Fibroblast of upper back skin (primary cell): ENCODE measurements at places on chromosomes 4 and X.

GRCh38 chr4:16705341-16705740 lies 193.1 kb downstream of the LDB2 start:
- no peak for DNase-seq

- DNase-seq: no peak
These were observed 49.1 kb downstream of the GPRIN3 start for GRCh38 chr4:89258506-89258905.

- DNase-seq: no peak
These were observed 33.0 kb downstream of the SMS start for GRCh38 chrX:21973321-21974010.

DNA sequence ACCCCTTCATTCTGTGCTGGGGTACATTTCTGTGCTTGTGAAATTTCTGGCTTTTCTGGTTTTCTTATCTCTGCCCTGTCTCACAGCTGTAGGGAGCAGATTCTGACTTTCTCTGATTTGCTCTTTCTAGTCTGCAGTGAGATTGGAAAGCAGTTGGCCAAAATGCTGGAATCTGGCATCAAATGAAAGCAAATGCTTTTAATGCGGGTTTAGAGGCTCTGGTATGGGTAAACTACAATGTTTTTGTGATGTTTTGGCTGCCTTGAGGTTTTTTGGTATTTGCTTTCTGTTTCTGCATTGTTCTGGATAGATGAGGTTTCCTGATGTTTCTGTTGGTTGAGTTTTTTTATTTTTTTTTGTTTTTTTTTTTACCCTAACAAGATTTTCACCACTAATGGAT lies 23.8 kb downstream of the SMIM20 start:
- DNase-seq: peak; percentile 78

DNA sequence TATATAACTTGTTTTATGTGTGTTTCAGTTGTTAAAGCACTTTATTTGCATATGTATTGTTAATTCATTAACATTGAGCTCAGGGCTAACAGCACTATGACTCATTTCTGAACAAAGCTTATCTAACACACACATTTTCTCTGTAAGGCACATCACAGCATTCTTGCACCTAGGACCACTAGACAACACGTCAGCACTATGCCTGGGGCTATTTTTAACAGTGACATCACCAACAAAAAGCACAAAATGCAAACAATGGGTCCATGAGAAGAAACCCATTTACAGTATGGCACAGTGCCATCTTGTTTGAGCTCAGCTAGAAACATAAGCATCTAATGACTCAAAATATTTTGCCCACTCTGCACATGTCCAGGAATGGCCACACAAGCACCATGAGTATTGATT lies 124.4 kb downstream of the RELL1 start:
- peak; percentile 5 for DNase-seq

DNA sequence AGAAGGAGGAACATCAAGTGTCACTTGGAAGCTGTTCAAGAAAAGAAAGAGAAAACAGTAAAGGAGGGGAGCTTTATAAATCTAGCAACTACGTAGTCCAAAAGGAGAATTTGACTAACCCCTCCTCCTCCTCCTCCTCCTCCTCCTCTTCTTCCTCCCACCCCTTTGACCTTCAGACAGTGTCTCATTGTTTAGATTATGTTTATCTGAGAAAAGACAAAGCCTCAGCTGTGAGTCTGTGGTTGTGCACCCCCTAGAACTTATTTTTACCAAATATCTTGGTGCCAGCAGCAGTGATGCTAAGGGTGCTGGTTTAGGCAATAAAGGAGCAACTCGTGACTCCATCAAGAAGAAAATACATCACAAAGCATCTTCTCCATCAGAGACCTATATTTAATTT lies 68.9 kb upstream of the BMP2K start:
- no peak for DNase-seq

DNA sequence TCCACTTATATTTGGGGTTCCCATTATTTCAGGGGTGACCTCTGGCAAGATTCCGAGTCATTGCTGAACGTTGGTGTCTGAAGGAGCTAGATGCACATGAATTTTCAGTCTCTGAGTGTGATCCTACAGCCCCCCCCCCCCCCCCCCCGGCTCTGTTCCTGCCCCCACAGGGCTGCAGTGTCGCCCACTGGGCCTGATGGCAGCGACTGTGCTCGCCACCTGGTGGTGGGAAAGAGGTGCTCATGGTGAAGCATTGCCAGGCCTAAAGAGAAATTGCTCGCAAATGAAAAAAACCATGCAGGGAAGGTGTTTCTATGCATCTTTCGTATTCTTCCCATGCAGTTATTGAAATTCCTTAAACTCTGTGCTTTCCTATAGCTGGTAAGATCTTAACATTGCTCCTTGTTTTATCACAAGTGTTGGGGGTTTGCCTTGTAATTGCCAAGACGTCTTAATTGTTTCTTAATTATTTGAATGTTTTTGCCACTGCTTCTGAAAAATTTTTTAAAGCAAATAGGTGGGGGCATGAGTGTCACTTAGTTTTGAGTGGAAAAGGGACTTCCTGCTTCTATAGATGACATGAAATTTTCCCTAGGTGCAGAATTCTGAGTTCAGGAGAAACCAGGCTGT lies 63.2 kb downstream of the CLDN22 start:
- peak; percentile 52 for DNase-seq

DNA sequence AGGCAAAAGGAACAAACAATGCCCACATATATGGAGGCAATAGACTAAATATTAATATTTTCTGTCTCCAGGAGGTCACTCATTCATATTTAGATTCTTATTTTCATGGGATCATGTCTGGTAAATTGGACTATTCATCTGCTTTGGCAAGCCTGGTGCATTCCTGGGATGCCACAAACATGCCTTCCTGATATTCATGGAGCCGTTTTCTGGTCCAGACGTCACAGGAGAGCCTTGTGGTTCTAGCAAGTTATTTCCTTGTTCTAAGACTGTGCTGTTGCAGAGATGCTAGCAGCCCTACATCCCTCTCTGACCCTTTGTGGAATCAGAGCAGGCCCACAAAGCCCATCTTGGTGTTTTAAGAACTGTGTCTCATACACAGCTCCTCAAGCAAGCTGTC lies 16.1 kb upstream of the EXOSC9 start:
- peak; percentile 99 for DNase-seq

DNA sequence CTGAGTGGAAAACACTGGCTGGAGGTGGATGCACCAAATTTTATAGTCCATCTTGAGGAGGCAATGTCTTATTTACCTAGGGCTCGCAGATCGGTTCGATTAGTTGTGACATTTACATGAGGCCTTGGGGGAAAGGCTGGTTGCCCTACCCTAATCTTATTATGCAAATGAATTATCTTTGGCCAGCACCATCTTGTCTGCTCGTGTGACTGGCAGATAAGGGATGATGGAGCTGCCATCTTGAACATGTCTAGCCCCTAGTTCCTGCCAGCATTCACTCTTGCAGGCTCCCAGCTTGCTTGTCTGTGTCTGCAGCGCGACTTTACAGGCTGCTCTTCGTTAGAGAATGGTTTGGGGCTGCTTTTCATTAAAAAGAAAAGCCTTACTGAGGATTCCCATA lies 61.9 kb downstream of the SEC24B start:
- no peak for DNase-seq

DNA sequence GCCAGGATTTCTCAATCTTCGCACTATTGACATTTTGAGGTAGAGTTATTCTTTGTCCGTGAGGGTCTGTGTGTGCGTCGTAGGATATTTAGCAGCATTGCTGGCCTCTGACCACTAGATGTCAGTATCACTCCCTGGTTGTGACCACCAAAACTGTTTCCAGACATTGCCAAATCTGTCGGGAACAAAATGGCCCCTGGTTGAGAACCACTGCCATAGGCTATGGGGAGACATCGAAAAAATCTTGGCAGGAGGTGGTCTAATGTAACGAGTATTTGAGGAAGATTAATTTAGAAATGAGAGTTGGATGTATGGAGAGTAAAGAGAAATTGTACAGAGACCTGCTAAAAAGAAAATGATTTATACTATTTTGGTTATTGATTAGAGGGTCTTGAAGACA lies 108.4 kb downstream of the DOCK11 start:
- peak; percentile 64 for DNase-seq

DNA sequence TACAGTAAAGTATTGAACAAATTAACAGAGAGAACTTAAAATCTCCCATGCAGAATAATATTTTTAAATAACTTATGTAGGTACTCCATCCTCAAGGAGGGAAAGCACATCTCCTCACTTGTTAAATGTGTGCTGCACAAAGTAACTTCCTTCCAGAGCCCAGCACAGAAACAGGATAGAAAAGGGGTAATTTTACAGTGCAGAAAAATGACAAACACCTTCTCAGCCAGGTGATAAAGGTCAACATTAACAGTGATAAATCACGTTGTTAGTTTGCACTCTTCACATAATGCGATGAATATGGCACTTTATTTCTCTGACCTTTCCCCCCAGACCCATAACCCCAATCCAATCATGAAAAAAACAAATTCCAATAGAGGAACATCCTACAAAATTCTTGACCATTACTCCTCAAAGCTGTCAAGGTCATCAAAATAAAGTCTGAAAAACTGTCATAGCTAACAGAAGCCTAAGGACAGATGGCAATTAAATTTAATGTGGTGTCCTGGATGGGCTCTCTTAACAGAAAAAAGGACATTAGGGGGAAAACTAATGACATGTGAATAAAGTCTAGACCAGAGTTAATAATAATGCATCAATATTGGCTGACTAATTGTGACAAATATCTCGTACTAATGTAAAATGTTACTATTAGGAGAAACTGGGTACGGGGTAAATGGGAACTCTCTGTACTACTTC lies 547.4 kb upstream of the AGA start:
- no peak for DNase-seq

DNA sequence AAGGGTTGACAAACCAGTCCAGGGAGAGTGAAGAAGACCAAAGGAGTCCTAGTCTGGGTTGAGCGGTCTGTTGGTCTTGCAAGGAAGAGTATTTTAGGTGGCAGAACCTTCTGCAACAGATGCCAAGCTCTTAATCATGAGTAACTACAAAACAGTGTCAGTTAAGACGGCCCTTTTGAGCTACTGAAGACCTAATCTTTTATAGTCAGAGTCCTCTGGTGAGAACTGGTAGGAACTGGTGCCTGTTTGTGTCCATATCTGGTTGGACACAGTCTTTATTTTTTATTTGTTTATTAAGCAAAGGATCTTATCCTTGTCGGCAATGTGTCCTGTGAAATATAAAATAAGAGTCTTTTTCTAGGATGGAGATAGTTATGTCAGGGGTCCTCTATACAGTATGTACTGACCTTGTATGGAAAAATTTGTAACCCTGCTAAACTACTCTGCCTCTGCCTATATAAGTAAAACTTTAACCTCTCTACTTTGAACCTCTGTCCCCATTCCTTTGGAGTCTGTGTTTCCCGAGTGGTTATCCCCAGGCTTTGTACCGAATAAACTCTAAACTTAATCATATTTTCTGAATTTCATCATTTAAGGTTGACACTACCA lies 47.1 kb downstream of the FAM13A start:
- no peak for DNase-seq

GRCh38 chrX:13284570-13284969 lies 35.3 kb downstream of the ATXN3L start:
- peak; percentile 44 for DNase-seq

DNA sequence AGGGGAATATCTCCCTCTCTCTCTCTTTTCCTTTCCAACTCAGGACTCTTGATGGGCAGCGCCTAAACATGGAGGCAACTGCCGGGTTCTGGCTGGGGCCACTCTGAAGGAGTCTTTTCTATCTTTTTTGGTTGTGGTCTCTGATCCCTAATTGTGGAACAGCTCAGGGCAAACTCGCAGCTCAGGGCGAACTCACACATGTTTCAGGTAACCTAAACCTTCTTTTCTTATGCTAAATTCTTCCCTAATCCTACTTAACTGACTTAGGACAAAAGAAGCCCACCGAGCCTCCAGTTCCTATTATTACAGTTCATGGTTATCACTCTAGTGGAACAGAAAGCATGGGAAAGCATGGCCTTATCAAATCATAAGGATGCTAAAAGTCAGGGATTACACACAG lies 21.3 kb downstream of the ETDA start:
- no peak for DNase-seq

DNA sequence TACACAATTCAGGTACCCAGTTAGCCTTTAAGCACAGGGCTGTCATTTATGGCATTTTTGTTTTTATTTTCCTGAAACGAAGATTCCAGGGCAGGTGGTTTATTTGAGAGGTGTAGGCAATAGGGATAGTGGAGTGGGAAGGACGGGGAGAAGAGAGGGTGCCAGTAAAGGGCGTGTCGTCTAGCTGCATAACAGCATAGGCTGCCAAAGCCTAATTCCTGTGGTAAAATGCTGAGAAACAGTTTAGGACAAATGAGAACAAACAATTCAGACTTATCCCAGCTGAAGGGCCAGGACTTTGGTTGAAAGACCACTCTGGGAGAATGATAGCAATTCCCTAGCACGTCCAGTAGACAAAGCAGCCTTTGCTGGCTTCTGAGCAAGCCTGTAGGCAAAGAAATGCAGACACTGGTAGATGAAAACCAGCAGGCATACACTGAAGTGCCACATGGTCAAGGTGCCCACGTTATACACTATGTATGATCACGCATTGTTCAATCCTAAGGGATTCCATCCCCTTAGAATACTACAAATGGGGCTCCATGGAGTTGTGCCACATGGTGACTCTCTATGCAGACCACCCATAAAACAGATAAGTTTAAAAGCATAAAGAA lies 70.6 kb downstream of the PKD2 start:
- DNase-seq: no peak

DNA sequence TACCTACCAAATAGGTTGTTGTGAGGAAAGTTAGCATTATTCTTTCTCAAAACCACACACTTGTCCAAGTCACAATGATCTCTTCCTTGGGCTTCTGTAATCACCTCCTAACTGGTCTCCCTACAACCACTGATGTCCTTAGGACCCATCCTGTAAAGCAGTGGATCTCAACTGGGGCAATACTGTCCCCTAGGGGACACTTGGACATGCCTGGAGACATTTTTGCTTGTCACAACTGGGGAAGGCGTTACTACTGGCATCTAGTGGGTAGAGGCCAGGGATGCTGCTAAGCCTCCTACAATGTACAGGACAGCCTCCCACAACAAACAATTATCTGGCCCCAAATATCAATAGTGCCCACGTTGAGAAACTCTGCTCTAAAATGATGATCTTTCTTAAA lies 118.7 kb upstream of the AP1S2 start:
- DNase-seq: peak; percentile 8

GRCh38 chr4:89551191-89551590 lies 243.6 kb upstream of the GPRIN3 start:
- DNase-seq: no peak

DNA sequence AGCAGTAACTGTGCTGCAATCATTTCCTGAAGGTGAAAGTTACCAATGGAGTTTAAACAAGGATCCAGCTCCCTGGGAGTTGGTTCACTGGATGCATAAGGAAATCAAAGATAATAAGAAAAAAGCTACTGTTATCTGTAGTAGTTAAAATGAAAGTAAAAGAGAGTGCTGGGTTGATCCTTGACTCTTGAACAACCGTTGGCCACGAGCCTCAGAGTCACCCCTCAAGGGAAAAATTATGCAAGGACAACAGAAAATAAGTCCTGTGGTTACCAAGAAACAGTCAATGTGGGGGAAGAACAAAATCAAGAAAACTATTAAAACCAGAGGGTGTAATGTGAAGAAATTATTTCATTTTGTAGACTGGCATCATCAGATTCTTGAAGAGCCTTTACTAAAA lies 49.7 kb upstream of the DDIT4L start:
- DNase-seq: no peak
